ENCODE measurements at places on chromosomes 5 and 9.
A peak's percentile ranks its signal among the peaks of the same experiment; 100 is the strongest.

DNA sequence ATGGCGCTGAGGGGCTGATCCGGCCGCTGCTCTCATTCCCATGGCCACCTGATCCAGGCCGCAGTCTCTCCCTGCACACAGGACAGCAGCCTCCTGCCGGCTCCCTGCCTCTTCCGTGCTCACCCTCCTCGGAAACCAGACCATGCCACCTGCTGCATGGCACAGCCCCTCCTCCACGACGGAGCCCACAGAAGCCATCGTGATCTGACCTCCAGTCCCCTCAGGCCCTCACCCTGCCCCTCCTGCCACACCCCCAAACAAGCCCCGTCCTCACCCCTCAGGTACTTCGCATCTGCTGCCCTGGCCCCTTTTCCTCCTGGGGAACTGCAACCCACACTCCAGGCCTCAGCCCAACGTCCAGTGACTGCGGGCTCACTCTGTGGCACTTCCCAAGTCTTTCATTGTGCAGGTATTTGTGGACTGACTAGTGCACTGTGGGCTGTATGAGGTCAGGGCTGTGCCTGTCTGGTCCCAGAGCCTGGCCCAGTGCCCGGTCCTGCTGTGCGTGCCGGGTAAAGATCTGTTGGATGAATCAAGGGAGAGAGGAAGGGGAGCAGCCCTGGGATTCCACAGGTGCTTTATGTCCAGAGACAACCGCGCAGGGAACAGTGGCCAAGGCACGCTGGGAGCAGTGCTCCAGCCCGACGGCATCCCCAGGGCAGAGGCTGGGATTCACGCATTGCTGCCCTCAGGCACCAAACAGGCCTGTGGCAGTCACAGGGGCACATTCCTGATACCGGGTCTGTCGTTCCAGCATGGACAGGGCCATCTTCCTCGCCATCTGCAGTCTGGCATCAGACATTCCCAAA is 86.1 kb downstream of the ADAMTS2 start:
- no peak for DNase-seq

- DNase-seq = no peak
Observed at GRCh38 chr5:123133438-123134100, 44.5 kb downstream of the PRDM6 start.

- peak; percentile 66 for DNase-seq
Observed at GRCh38 chr5:173878224-173878967, 9.8 kb upstream of the CPEB4 start.

DNA sequence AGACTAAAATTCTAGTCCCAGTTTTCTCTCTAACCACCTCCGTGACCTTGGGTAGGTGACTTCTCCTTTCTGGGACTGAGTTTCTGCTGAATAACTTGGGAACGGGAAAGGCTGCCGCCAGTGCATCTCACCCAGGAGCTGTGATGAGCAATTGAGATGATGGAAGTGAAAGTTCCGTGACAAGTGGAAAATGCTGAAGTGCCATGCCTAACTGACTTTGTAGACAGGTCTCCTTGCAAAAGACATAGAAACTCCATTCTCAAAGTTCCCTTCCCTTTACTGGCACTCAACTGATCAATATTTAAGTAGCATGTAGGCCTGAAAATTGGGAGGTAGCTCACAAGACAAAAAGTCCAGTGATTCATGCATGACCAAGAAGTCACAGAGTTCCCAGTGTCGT is 6.3 kb upstream of the ADAM19 start:
- no peak for DNase-seq

GRCh38 chr9:8234316-8234715 is 434.7 kb upstream of the DMAC1 start:
- no peak for DNase-seq

- DNase-seq = no peak
Observed at GRCh38 chr5:156783092-156783491, 67.0 kb upstream of the PPP1R2B start.

DNA sequence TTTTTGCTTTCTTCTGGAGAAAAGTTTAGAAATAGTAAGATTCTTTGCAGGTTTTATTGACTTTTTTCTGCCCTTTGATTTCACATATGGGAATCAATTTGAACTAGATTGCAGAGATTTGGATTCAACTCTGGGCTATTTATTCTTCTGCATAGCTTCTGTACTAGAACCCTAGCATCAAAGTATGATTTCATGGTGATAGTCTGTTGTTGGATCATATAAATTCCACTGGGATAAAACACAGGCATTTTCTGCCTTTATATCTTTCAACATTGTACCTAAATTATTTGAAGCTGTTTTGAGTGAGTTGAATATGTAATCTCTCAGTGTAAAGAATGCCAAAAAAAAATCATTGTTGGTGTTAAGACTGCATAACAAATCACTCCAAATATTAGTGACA is 458.4 kb upstream of the MPDZ start:
- DNase-seq = no peak

GRCh38 chr5:93574491-93575305 is 6.3 kb downstream of the NR2F1-AS1 start:
- no peak for DNase-seq

GRCh38 chr5:73129143-73129542 is 8.8 kb downstream of the TMEM171 start:
- no peak for DNase-seq

- DNase-seq = no peak
Observed at GRCh38 chr5:150489360-150490295, 18.3 kb upstream of the NDST1 start.

DNA sequence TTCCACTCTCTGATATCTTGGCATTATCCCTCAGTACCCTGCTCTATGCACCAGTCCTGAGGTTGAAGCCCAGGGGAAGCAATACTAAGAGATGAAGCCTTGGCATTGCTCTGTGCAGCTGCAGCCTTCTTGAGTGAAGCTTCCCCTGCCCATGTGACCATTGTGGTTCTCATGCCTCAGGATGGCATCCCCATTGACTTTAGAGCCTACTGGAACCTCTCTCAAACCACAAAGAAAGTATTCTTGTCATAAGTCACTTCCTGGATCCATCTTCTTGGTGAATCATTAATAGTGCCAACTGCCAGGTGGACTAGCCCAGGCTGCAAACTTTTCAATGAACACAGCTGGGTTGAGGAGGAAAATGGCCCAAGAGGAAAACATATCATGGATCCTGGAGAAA is 283.9 kb upstream of the RFX3 start:
- no peak for DNase-seq

GRCh38 chr9:18569941-18570630 is 96.1 kb downstream of the ADAMTSL1 start:
- no peak for DNase-seq

GRCh38 chr5:73997960-73998359 is 372.0 kb downstream of the ARHGEF28 start:
- no peak for DNase-seq

DNA sequence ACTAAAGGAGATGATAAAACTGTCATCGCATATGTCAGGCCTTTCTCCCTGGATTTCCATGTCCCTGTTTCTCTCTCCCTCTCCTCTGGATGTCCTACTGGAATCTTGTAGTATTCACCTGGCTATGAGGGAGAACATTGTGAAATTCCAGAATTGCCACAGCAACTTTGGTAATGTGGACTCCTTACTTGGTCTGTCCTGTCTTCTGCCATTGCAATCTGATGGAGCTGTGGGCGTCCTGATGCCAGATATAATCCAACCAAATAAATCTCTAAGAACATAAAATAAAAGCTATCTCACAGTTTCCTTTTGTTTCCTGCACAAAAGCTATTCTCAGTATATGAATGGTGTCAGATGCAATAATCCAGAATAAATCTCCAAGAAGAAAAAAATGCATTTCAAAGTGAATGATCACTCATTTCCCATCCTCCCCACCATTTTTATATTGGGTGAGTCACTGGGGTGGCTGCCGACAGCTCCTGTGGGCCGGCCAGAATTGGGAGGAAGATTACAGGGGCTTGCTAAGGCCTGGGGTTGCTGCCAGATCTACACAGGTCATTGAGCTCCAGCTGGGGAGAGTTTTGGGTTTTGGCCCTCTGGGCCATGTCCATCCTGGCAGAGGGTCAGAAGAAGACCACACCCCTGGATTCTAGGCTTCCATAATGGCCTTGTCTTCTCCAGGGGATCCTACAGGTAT is 160.7 kb upstream of the PITX1 start:
- no peak for DNase-seq

Data from hematopoietic multipotent progenitor cell treated with erythropoietin and hydrocortisone succinate and interleukin-3 and kit ligand, for 15 days (in vitro differentiated cells).